ENCODE measurements at places on chromosomes 7 and 10. TPM values are rescaled to one million over a fixed set of nuclear protein-coding genes. Genes with fewer than 3 reads are reported as not detected.

The SPOCK2 gene
- total RNA-seq = 0.12 TPM

The NKX2-3 gene
- not detected for total RNA-seq

The NME8 gene
- not detected for total RNA-seq

The SLC26A3 gene
- not detected for total RNA-seq

The SYT15 gene
- total RNA-seq = 0.59 TPM

The MMP21 gene
- 0.30 TPM for total RNA-seq

The PNLIPRP2 gene
- not detected for total RNA-seq

The CYP2C18 gene
- not detected for total RNA-seq

The PDK4 gene
- total RNA-seq = 0.15 TPM

The C10orf90 gene
- total RNA-seq = 0.23 TPM

The TYSND1 gene
- 4.4 TPM for total RNA-seq

The WEE2 gene
- total RNA-seq = not detected

The URGCP gene
- 24.8 TPM for total RNA-seq

Data from smooth muscle cell of the coronary artery (primary cell).